Midbrain (tissue), 1 donor: ENCODE measurements at places on chromosomes 16 and 17.
A peak's percentile ranks its signal among the peaks of the same experiment; 100 is the strongest.

DNA sequence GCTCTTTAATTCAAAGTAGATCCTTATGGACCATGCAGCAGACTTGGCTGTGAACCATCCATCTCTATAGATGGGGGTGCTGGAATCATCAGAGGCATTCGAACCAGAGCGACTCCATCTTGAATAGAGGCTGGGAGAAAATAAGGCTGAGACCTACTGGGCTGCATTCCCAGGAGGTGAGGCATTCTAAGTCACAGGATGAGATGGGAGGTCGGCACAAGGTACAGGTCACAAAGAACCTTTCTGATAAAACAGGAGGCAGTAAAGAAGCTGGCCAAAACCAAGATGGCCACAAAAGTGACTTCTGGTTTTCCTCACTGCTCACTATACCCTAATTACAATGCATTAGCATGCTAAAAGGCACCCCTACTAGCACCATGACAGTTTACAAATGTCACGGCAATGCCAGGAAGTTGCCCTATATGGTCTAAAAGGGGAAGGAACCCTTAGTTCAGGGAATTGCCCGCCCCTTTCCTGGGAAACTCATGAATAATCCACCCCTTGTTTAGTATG, 89.2 kb upstream of the BRD7 start:
- DNase-seq, result no peak

GRCh38 chr16:53509906-53510703, 7.1 kb upstream of the AKTIP start:
- peak; percentile 79 for DNase-seq

DNA sequence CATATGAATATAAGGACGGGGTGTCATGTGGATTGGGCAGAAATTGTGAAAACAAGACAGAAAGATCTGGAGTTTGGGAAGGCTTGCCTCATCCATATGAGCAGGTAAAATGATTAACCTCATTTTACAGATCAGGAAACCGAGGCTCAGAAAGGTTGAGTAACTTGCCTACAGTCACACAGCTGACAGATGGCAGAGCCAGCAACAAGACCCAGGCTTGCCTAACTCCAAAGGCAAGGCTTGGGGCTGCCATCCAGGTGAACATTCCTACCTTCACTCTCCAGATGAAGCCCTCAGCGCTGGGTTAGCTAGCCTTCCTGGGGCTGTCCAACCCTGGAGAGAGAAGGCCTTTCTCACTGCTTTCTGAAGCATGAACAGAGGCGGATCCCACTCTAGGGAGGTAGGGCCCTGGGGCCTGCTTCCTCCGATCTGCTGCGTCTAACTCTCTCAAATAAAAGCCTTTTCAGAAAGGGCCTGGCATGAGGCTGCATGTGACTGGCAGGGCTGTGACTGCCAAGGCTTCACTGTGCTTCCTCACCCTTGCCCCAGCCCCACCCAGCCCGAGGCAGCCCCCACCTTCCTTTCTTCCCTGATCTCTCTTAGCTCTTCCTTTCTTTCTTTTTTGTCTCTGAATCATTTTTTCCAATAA, 107.8 kb downstream of the GNAO1 start:
- DNase-seq, result peak; percentile 89

DNA sequence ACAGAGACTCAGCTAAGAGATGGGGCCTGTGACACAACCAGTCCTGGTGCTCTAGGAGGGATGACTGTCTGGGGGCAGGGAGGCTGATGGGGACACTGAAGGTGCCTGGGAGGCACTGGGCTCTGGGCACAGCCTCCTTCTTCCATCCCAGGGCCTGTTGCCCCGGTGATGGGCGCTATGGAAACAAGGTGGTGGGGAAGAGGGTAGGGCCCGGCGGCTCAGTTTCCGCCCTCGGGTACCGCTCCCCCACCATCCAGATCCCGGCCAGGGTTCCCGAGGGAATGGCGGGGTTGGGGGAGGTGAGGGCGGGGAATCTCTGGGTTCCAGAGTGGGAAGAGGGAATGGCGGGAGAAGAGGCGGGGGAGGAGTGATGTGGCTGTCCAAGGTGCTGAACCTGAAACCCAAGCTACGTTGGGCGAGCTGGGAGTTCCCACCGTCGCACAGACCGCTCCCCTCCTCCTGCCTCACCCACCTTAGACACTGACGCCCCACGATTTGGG, 981 bp downstream of the KCNH4 start:
- no peak for DNase-seq

DNA sequence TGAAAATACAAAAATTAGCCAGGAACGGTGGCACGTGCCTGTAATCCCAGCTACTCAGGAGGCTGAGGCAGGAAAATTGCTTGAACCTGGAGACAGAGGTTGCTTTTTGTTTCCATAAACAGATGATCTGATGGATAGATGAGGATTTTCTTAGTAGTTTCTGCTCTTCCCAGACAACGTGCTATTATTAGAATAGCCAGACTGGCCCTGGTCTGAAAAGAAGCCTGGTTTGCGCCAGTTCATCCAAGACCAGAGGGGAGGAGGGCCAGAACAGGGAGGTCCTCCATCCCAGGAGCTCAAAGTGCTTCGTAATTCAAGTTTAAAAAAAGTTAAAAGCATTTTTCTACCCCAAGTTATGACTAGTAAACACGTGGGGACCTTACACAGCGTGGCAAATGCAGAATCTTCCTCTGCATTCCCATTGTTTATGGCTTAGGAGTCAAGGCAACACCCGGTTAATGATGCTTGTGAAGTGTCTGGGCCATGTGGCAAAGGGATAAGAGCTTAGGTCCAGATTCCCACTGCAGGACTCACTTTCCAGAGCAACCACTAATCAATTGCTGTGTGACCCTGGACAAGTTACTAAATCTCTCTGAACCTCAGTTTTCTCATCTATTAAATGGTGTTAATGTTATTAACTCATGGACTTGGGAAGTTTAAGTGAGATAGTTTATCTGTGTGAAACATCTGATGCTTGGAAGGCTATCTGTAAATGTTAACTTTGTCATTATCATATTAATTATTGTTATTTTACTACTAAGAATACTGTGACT, 205.4 kb downstream of the CCDC182 start:
- no peak for DNase-seq

DNA sequence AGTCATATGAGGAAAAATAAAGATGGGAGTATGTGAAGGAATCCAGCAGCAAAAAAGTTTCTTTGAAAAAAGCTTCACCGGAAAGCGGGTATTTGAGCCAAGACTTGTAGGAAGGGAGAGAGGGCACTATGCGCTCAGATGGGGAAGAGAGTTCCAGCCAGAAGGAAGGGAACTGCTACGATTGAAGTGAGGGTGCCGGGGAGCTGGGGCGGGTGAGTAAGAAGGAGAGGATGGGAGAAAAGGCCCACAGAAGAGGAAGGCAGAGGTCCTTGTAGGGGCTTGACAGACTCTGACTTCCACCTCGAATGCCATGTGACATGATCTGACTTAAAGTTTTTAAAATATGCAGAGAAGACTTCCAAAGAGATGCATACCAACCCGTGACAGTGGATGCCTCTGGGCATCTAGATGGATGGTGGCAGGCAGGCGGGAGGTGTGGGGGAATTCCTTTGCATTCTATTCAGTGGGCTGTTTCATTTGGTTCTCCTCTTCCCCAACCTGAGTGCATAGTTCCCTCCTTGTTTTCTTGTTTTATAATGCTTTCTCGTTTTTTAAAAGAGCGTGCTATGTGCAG, 44.9 kb downstream of the CDRT4 start:
- no peak for DNase-seq

DNA sequence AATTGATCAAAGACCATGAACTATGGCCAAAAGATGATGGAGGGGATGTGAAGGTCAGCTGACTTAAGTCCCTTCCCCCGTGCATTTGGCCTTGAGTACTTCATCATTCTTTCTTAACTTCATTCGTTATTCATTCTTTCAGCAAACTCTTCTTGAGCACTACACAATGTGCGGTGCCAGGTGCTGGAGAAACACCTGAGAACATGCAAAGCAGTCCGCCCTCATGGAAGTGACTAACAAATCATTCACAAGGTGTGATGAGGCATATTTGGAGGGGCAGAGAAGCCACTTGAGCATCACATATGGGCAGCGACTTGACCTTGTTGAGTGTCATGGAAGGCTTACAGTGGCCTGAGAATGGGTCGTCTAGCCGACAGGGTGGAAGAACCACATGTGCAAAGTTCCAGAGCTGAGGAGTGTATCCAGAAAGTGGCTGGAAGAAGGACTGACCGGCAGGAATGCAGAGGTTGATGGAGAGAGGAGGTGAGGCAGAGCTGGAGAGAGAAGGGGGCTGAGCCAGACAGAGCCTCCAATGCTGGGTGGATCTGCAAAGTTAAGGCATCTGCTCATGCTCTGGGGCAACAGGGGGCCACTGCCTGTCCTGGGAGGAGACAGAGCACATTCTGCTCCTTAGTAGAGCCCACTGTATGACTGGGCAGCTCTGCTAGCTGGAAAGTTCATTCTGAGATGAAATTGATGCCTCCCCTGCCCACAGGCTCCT, 25.1 kb upstream of the EIF1 start:
- DNase-seq, result no peak

DNA sequence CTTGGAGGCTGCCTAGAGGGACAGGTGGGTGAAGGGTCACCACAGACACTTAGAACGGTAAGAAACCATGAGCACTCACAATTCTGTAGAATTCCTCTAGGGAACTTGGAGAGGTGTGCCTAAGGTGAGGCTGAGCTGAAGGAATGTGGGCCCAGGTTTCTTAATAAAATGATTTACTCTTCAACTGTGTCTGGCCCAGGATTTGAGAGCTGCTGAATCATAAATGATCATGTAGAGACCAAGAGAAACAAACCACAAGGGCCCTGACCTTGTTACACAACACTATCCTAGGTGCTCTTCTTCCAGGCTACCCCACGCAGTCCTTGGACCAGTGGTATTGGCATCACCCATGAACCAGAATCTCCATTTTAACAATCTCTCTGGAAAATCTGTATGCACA, 27.7 kb downstream of the ZNF18 start:
- DNase-seq, result no peak

- no peak for DNase-seq
These were observed 613 bp downstream of the ECI1 start for GRCh38 chr16:2250652-2251295.

GRCh38 chr17:72429066-72429638, 308.3 kb downstream of the SOX9 start:
- no peak for DNase-seq
